ENCODE measurements at places on chromosomes 2 and 18. TPM values are rescaled to one million over a fixed set of nuclear protein-coding genes. Genes with fewer than 3 reads are reported as not detected.

The PFN4 gene
- total RNA-seq: 1.0 TPM

The CDH7 gene
- total RNA-seq: 0.44 TPM

The SLC23A3 gene
- total RNA-seq: 1.7 TPM

The SS18 gene
- 94.6 TPM for total RNA-seq

DNA sequence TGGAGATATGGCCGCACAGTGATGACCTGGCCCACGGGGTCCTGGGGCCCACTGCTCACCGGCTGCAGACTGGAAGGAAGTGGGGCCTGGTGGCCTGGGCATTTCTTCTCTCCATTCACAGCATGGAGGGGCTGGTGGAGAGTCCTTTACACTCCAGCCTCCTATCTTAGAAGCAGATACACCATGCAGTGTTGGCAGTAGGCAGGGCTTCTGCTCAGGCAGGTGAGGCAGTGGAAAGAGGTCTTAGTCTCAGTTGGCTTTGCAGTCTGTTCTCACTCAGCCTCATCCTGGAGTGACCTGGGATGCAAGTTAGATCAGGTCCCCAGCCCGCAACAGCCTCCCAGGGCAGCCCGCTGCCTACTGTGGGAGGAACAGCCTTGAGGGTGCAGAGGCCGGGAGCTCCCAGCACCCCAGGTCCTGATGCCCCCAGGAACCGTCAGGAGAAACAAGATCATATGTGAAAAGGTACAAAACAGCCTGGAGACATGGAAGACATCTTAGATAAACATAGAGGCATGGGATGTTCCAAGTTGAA, 45.8 kb upstream of the OTOS start:
- H3K27ac ChIP-seq: no peak overlapping the region
- no peaks in the 10 kb centered on the region for H3K36me3 ChIP-seq
- H3K27me3 ChIP-seq: peaks cover 3% of the 10 kb centered on the region

- H3K4me3 ChIP-seq: no peak overlapping the region
- no peak overlapping the region for H3K27ac ChIP-seq
- peaks cover 10% of the 10 kb centered on the region for H3K4me1 ChIP-seq
Observed at GRCh38 chr2:179440642-179441251, 176.1 kb upstream of the SESTD1 start.

GRCh38 chr2:189309331-189309730, 129.8 kb upstream of the COL5A2 start:
- H3K36me3 ChIP-seq: no peaks in the 10 kb centered on the region
- H3K4me3 ChIP-seq: no peak overlapping the region
- no peak for DNase-seq
- H3K27me3 ChIP-seq: peaks cover 2% of the 10 kb centered on the region
- peaks cover 2% of the 10 kb centered on the region for H3K4me1 ChIP-seq

DNA sequence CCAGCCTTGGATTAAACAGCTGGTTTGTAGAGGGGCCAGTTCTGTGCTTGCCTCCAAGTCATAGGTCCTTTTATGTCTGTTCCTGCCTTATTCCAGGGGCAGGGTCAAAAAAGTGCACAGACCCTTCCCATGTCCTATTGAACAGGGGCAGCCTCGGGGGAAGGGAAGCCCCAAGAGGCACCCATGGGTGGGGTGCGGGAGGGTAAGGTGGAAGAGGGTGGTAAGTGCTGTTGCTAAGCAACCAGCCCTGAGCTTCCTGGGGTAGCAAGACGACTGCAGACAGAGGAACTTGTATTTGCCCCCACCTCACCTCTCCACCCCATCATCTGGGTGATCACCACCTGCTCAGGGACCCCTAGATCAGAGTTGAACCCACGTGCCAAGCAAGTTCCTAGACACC, 7.7 kb downstream of the DNMT3A start:
- H3K4me1 ChIP-seq: peaks cover 17% of the 10 kb centered on the region
- no peak for DNase-seq
- no peak overlapping the region for H3K4me3 ChIP-seq
- no peak overlapping the region for H3K27ac ChIP-seq
- peaks cover 13% of the 10 kb centered on the region for H3K27me3 ChIP-seq

- H3K36me3 ChIP-seq: no peaks in the 10 kb centered on the region
- no peak overlapping the region for H3K27ac ChIP-seq
- peaks cover 32% of the 10 kb centered on the region for H3K4me1 ChIP-seq
- DNase-seq: no peak
Observed at GRCh38 chr18:10475276-10475653, 20.8 kb downstream of the APCDD1 start.

- H3K36me3 ChIP-seq: no peaks in the 10 kb centered on the region
- peaks cover 14% of the 10 kb centered on the region for H3K4me1 ChIP-seq
- H3K4me3 ChIP-seq: no peak overlapping the region
- H3K27ac ChIP-seq: no peak overlapping the region
- no peak for DNase-seq
- H3K27me3 ChIP-seq: peaks cover 2% of the 10 kb centered on the region
Observed at GRCh38 chr18:70421471-70422390, 132.9 kb downstream of the SOCS6 start.

- no peak overlapping the region for H3K4me3 ChIP-seq
- no peak for DNase-seq
- H3K27me3 ChIP-seq: no peaks in the 10 kb centered on the region
- no peaks in the 10 kb centered on the region for H3K4me1 ChIP-seq
Observed at GRCh38 chr18:52898485-52899058, 558.6 kb downstream of the DCC start.

- H3K27ac ChIP-seq: no peak overlapping the region
- H3K36me3 ChIP-seq: peaks cover 39% of the 10 kb centered on the region
- H3K27me3 ChIP-seq: peaks cover 2% of the 10 kb centered on the region
- H3K4me3 ChIP-seq: no peak overlapping the region
- H3K4me1 ChIP-seq: peaks cover 2% of the 10 kb centered on the region
Observed at GRCh38 chr2:128187032-128187654, 96.1 kb downstream of the UGGT1 start.

Measured in endothelial cell (in vitro differentiated cells).